ENCODE measurements at places on chromosomes 11 and 22. TPM values are rescaled to one million over a fixed set of nuclear protein-coding genes. Genes with fewer than 3 reads are reported as not detected.

GRCh38 chr11:67505605-67506396 is 638 bp upstream of the PITPNM1 start:
- no peaks in the 10 kb centered on the region for H3K4me1 ChIP-seq
- DNase-seq, result peak; percentile 79
- H3K27ac ChIP-seq, result peak overlapping the region; percentile 76
- H3K27me3 ChIP-seq, result no peaks in the 10 kb centered on the region
- peak overlapping the region; percentile 51 for H3K4me3 ChIP-seq

BLID gene
- total RNA-seq, result 6.8 TPM

GRCh38 chr22:37187891-37188761 is at the start of gene C1QTNF6:
TSS of gene C1QTNF6 (minus strand) at chr22:37188247. CDS start at chr22:37188213, 34 bp downstream.
- H3K4me1 ChIP-seq, result peaks cover 17% of the 10 kb centered on the region
- H3K27ac ChIP-seq, result peak within 1 kb of the TSS; percentile 93
- peak within 1 kb of the TSS; percentile 37 for H3K4me3 ChIP-seq
- peak; percentile 57 for DNase-seq
- H3K27me3 ChIP-seq, result no peaks in the 10 kb centered on the region

DNA sequence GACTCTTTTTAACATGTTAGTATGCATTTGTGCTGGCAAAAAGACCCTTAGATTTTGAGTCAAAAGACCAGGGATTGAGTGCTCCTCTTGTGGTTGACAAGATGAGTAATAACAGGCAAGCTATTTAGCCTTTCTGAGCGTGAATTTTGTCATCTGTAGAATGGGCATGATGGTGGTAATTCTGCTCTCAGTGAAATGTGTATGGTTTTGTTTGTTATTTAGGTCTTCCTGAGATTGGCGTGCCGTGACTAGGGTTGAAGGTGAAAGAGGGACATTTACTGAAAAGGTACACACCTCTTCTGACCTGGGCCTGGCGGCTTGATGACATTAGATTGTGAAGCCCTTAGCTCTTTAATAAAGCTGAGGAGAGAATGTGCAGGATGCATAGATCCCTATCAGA is 8.4 kb upstream of the CEP295 start:
- no peaks in the 10 kb centered on the region for H3K4me1 ChIP-seq
- H3K36me3 ChIP-seq, result no peaks in the 10 kb centered on the region
- no peak overlapping the region for H3K4me3 ChIP-seq
- H3K27ac ChIP-seq, result no peak overlapping the region
- DNase-seq, result no peak
- no peaks in the 10 kb centered on the region for H3K27me3 ChIP-seq

FAM181B gene
- 5.7 TPM for total RNA-seq

- no peak for DNase-seq
- no peaks in the 10 kb centered on the region for H3K36me3 ChIP-seq
- H3K4me1 ChIP-seq, result no peaks in the 10 kb centered on the region
- no peak overlapping the region for H3K27ac ChIP-seq
- H3K4me3 ChIP-seq, result no peak overlapping the region
Observed at GRCh38 chr11:28529046-28529445, 420.9 kb downstream of the METTL15 start.

GRCh38 chr11:92739041-92739440 is 230.4 kb upstream of the MTNR1B start:
- no peak overlapping the region for H3K4me3 ChIP-seq
- no peaks in the 10 kb centered on the region for H3K4me1 ChIP-seq
- no peaks in the 10 kb centered on the region for H3K27me3 ChIP-seq
- no peak for DNase-seq
- no peaks in the 10 kb centered on the region for H3K36me3 ChIP-seq

GRCh38 chr11:108019870-108020540 is 11.3 kb downstream of the CUL5 start:
- H3K4me3 ChIP-seq, result no peak overlapping the region
- no peak for DNase-seq
- no peaks in the 10 kb centered on the region for H3K27me3 ChIP-seq
- H3K27ac ChIP-seq, result no peak overlapping the region
- H3K4me1 ChIP-seq, result no peaks in the 10 kb centered on the region

DNA sequence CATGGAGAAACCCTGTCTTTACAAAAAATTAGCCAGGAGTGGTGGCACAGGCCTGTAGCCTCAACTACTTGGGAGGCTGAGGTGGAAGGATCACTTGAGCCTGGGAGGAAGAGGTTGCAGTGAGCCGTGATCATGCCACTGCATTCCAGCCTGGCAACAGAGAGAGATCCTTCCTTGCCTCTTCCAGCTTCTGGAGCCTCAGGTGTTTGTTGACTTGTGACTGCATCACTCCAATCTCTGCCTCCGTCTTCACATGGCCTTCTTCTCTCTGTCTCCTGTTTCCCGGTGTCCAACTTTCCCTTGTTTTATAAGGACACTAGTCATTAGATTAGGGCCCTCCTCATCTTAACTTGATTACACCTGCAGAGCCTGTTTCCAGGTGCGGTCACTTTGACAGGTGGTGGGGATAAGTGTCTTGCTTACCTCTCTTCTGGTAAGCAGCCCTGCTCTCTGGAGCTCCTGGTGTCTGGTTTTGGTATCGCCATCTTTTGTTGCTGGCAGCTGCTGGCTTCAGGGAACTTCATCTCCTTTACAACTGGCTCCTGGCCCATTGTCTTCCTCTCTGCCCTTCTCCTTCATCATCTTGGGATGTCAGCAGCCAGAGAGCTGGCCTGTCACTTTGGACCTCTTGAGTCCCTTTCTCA is 8.2 kb upstream of the USP2 start:
- no peak for DNase-seq
- no peaks in the 10 kb centered on the region for H3K36me3 ChIP-seq
- H3K27me3 ChIP-seq, result no peaks in the 10 kb centered on the region

GRCh38 chr11:112050721-112051120 is 23.1 kb downstream of the PIH1D2 start:
- no peak overlapping the region for H3K4me3 ChIP-seq
- no peaks in the 10 kb centered on the region for H3K4me1 ChIP-seq
- no peaks in the 10 kb centered on the region for H3K27me3 ChIP-seq
- H3K36me3 ChIP-seq, result no peaks in the 10 kb centered on the region
- H3K27ac ChIP-seq, result no peak overlapping the region

NXPE4 gene
- total RNA-seq, result not detected

IGLL1 gene
- total RNA-seq, result not detected

DNA sequence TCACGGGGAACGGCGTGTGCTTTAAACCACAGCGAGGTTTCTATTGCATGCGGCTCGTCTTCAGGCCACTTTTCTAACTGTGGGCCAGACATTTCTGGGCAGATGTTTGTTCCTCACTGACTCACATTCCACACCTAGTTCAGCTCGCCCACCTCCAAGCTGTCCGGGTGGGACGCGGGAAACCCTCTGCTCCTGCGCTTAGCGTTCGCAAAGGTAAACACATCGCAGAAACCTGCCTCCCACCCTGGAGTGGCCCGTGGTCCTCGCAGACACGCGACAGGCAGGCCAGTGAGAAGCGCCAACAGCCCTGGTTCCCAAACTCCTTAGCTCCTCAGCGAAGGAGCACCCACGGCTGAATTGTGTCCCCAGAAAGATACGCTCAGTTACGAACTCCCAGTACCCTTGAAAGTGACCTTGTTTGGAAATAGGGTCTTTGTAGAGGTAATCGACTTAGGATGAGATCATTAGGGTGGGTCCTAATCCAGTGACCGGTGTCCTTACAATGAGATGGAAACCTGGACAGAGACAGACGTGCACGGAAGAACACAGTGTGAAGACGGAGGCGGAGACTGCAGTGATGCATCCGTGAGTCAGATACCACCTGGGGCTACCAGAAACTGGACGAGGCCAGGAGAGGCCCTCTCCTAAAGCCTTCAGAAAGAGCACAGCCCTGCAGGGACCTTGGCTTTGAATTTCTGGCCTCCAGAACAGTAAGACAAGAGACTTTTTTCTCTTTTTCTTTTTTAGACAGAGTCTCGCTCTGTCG is 82.7 kb downstream of the CELSR1 start:
- H3K4me1 ChIP-seq, result no peaks in the 10 kb centered on the region
- no peaks in the 10 kb centered on the region for H3K27me3 ChIP-seq
- no peaks in the 10 kb centered on the region for H3K36me3 ChIP-seq
- DNase-seq, result no peak
- no peak overlapping the region for H3K27ac ChIP-seq

- no peaks in the 10 kb centered on the region for H3K27me3 ChIP-seq
- no peak for DNase-seq
- no peaks in the 10 kb centered on the region for H3K36me3 ChIP-seq
- no peaks in the 10 kb centered on the region for H3K4me1 ChIP-seq
Observed at GRCh38 chr11:111000400-111001080, 245.0 kb upstream of the POU2AF2 start.

MISFA gene
- total RNA-seq, result not detected

All from uterus (tissue), 4 donors.